Activated CD8-positive, alpha-beta memory T cell treated with anti-CD3 and anti-CD28 coated beads for 1 hour (primary cell): ENCODE measurements at places on chromosomes 3 and 15.
A peak's percentile ranks its signal among the peaks of the same experiment; 100 is the strongest.

DNA sequence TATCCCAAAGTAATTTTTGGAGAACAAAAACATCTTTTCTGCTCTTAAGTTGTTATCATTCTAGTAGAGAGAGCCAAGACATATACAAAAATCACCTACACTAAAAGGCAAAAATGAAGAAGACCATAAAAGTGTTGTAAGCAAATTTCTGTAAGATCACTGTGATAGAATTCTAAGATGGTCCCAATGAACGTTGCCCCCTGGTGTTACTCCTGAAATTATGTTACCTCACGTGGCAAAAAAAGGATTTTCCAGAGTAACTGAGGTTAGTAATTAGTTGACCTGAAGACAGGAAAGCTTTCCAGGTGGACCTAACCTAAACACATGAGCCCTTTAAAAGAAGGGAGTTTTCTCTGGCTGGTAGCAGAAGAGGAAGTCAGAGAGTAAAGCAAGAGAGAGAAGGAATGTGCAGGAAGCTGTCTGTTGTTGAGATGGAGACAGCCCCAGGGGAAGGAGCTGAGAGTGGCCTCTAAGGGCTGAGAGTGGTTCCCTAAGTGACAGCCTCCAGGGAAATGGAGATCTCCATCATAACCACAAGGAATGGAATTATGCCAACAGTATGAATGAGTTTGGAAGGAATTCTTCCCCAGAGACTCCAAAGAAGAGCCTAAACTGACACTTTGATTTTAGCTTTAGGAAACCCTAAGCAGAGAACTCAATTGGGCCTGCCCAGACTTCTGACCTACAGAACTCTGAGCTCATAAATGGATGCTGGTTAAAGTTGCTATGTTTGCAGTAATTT, 205.9 kb downstream of the CD47 start:
- no peak for DNase-seq

GRCh38 chr3:135125171-135125801, 330.2 kb downstream of the EPHB1 start:
- no peak for DNase-seq

GRCh38 chr3:193968380-193968974, 167.5 kb upstream of the HES1 start:
- DNase-seq, result no peak

DNA sequence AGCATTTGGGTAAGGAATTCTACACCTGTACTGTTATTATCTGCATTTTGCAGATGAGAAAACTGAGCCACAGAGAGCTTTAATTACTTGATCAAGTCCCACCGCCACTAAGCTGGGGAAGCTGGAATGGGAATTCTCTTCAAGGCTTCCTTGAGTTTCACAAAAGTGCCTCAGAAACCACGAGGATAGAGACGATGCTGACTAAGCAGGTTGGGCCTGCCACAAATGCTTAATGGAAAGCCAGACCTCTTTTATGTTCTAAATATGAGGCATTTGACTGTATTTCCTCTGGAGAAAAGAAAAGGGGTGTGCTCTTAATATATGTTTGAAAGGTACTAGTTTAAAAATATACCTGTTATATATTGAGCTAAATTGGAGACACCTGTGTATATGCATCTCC, 34.7 kb downstream of the ADAMTS9 start:
- DNase-seq, result no peak

DNA sequence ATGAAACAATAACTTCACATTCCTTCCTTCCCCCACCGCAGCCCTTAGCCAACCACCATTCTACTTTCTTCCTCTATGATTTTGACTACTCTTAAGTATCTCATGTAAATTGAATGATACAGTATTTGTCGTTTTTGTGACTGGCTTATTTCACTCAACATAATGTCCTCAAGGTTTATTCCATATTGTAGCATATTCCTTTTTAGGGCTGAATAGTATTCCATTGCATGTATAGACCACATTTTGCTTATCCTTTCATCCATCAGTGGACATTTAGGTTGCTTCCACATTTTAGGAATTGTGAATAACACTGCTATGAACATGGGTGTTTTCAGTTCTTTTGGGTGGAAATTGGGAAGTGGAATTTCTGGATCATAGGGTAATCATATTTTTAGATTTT, 106.1 kb downstream of the THSD4 start:
- no peak for DNase-seq

GRCh38 chr3:66407611-66408218, 93.1 kb downstream of the LRIG1 start:
- DNase-seq, result peak; percentile 62

- DNase-seq, result no peak
Observed at GRCh38 chr3:93910097-93910496, 63.6 kb downstream of the PROS1 start.

GRCh38 chr15:57925650-57926049, 139.9 kb downstream of the ALDH1A2 start:
- DNase-seq, result no peak

DNA sequence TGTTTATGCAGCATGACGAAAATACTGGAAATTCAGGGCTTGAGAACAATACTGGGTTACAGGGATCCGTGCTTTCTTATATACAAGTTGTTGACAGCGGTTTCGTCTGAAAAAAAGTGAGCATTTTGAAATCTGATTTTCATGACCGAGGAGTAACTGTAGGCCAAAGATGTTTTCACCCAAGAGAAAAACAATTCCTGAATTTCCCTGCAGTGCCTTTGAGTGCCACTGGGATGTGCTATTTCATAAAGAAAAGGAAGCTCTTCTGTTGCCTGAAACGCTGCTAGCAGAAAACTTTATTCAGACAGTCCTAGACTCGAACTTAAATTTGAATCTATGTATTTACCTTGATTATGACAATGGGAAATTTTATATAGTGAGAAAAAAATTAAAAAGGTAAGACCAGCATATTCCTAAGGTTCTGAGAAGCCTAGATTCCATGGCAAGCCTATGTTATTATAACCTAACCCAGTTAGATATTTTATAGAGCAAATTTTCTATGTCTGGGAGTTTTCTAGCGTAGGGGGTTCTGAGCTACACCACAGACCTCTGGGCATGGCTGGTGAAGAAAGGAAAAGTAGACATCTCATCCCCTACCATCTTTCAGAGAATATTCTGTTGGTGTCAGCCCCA, 30.2 kb downstream of the KCNAB1 start:
- no peak for DNase-seq

GRCh38 chr3:37221407-37221806, 47.0 kb upstream of the LRRFIP2 start:
- DNase-seq, result no peak

DNA sequence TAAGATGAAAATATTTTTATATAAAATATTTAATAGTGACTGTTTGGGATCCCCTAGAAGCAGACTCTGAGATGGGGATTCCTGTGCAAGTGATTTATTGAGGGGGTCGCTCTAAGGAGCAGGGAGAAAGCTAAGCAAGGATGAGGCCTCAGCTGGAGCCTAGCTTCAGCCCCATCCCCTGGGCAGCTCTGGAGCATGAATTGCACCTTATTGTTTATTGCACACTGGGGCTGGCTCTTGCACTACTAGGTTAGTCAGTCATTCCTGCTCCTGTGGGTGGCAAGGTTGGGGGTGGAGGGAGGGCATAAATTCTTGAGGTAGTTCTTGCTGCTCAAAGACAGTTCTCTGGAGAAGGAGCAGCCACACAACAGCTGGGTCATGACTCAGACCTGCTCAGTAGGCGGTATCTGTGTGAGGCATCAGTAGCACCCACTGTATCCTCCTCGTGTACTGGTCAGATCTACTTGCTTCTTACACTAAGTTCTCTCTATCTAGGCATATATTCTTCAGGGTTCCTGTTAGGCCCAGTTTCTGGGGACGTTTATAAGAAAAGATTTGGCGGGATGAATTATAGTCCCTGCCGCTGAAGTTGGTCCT, 27.2 kb upstream of the TNFSF10 start:
- no peak for DNase-seq

DNA sequence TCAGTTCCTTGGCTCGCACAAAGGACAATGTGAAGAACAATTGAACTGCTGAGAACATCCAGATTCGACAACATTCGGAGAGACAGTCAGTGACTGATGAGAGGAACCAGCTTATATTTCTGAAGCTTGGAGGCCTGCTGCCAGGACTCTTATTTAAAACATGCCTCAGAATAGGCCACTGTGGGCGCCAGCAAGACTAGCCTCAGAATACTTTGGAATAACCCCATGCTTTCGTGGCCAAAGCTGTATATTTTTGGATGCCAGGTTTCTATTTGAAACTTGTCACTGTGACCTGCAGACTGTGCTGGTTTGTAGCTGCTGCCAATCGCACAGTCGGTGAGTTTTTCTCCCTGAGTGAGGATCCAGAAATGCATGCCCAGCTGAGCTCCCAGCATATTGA, 129.9 kb upstream of the UBE3A start:
- no peak for DNase-seq

DNA sequence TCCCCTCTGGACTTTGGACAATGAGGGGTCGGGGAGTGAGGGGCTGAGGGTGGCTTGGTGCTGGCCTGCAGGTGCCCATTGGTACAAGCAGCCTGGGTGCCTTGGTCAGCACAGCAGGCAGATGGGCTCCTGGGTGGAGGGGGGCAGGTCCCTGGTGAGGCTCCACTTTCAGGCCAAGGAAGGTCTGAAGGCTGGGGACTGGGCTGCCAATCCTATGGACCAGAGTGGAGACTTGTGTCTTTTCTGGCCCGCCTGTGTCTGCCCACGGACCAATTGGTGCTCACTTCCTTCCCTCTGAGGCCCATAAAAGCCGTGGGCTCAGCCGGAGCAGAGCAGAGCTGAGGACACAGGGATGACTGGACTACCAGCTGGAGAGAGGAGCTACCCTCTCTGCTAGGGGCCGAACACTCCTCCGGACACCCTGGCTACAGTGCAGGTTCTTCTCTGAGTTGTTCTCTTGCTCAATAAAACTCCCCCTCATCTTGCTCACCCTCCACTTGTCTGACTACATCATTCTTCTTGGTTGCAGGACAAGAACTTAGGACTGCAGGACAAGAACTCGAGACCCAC, 31.9 kb upstream of the IREB2 start:
- no peak for DNase-seq

DNA sequence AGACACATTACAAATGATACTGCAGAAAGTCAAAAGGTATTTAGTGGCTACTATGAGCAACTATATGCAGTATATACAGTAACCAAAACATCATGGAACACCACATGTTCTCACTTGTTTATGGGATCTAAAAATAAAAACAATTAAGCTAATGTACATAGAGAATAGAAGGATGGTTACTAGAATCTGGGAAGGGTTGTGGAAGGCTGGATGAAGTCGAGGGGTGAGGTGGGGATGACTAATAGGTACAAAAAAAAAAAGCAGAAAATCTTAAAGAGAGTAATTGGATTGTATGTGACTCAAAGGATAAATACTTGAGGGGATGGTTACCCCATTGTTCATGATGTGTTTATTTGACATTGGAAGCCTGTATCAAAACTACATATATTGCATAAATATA, 848.8 kb upstream of the GBE1 start:
- DNase-seq, result no peak

DNA sequence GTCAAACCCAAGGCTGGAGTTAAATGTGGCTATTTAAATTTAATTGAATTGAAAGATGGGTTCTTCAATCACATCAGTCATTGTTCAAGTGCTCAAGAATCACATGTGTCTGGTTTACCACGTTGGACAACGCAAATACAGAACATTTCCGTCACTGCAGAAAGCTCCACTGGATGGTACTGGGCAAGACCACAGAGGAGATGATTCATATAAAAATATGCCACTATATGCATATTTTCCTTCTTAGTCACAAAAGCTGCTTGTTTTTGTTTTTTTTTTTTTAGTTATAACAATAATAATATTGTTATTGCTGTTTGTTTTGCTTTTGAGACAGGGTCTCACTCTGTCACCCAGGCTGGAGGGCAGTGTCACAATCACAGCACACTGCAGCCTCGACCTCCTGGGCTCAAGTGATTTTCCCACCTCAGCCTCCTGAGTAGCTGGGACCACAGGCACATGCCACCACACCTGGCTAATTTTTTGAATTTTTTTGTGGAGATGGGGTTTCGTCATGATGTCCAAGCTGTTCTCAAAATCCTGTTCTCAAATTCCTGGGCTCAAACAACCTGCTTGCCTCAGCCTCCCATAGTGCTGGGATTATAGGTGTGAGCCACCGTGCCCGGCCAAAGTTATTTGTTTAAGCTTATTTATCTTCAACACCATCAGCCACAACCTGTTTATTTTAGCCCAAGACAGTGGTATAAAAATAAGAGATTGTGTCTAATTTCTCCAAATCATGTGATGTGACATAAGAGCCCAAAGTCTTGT, 19.4 kb downstream of the RTP3 start:
- DNase-seq, result no peak

DNA sequence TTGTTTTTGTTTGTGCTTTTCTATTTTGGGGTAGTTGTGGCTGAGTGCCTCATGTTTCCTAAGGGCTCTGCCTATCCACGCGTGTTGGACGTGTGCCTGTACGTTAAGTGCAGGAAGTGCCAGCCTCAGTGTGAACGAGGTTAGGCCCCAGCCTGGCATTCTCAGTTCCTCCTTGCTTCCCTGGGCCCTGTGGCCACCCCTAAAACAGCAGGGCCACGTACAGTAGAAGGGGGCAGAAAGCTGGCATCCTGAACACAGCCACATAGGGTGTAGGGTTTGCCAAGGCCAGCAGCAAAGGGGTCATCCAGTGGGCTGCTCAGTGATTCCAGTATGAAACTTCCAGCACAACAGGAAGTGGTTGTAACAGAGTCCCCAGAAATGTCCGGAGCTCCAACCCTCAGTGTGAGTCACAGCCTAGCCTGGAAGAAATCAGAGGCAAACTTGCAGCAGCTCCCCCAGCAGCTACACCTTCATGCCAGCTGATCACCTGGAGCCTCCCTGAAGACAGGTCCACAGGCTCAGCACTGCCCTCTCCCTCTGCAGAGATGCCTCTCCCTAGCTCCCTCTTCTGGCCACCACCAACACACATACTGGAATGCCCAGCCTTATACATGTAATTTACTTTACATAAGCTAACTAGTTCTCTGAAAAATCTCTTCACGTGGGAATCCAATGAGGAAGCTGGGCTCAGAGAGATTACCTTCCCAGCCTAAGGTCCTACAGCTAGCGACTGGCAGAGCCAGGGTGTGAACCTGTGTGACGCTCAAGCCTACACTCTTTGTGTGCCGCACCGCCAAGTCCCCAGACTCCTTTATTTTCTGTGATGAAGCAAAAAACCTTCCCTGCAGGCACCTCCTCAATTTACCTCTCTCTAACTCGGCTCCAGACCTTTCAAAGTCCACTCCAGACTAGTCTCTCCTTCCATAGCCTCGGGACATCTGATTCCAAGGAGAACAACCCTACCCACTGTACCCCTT, 26.6 kb downstream of the ILDR1 start:
- no peak for DNase-seq

DNA sequence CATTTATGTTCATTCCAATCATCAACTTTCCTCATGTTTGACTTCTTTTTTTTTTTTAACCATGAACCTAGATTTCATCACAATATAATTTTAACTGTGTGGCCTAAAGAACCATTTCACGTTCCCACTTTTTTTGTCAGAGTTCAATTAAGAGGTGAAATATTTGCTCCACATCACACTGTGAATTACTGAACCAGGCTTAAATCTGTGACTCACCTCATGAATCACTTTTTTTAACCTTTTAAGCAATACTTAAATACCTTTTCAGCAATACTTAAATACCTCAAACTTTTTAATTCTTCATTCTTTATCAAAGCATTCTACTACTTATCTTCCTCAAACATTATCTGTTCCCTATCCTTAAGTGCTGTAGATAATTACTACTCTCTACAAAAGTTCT, 137.6 kb downstream of the SI start:
- no peak for DNase-seq
